Myocyte (in vitro differentiated cells): ENCODE measurements at places on chromosomes 5 and 9. TPM values are rescaled to one million over a fixed set of nuclear protein-coding genes. Genes with fewer than 3 reads are reported as not detected.

ANKRD18A gene
- total RNA-seq = 0.24 and 0.73 TPM in 2 replicates

DDX4 gene
- not detected in 2 replicates for total RNA-seq

STKLD1 gene
- total RNA-seq = 0.21 and 2.2 TPM in 2 replicates

PRDM9 gene
- total RNA-seq = not detected in 2 replicates

NOXA1 gene
- total RNA-seq = 1.2 and 3.1 TPM in 2 replicates

CDC20B gene
- not detected in 2 replicates for total RNA-seq

PHF24 gene
- total RNA-seq = not detected in 2 replicates

FCN2 gene
- not detected in 2 replicates for total RNA-seq

CA9 gene
- total RNA-seq = 0.10 TPM in 1 of 2 replicates, not detected in the other

PCYOX1L gene
- 8.1 and 10.5 TPM in 2 replicates for total RNA-seq

C9 gene
- total RNA-seq = not detected in 2 replicates

NEURL1B gene
- total RNA-seq = 2.7 and 3.8 TPM in 2 replicates

IL12B gene
- not detected in 2 replicates for total RNA-seq

NEUROG1 gene
- not detected in 2 replicates for total RNA-seq

CCDC192 gene
- total RNA-seq = not detected in 2 replicates

NNT gene
- total RNA-seq = 170 and 190 TPM in 2 replicates

NKD2 gene
- total RNA-seq = not detected in 2 replicates

KLHL3 gene
- total RNA-seq = 1.2 and 1.4 TPM in 2 replicates

KCNV2 gene
- total RNA-seq = not detected in 2 replicates

CCNB1 gene
- 10.7 and 12.8 TPM in 2 replicates for total RNA-seq

GABRA1 gene
- total RNA-seq = not detected in 2 replicates

SHOC1 gene
- not detected in 2 replicates for total RNA-seq

FYB1 gene
- total RNA-seq = not detected in 2 replicates

SIT1 gene
- not detected in 2 replicates for total RNA-seq
